NCI-H82 (cell line): ENCODE measurements at places on chromosomes 3 and 15.

- DNase-seq, result no peak
These were observed 27.6 kb downstream of the ZNF860 start for GRCh38 chr3:32009101-32009500.

- DNase-seq, result no peak
These were observed 139.2 kb upstream of the WNT5A start for GRCh38 chr3:55626279-55626665.

- peak; percentile 71 for DNase-seq
These were observed 8.7 kb upstream of the ATP13A4 start for GRCh38 chr3:193563426-193563825.

GRCh38 chr3:6251612-6252400 is 609.1 kb upstream of the GRM7 start:
- DNase-seq, result no peak

GRCh38 chr15:66886686-66887273 is 178.6 kb upstream of the SMAD3 start:
- DNase-seq, result no peak

- peak; percentile 51 for DNase-seq
These were observed 668 bp downstream of the MFGE8 start for GRCh38 chr15:88912500-88912921.

DNA sequence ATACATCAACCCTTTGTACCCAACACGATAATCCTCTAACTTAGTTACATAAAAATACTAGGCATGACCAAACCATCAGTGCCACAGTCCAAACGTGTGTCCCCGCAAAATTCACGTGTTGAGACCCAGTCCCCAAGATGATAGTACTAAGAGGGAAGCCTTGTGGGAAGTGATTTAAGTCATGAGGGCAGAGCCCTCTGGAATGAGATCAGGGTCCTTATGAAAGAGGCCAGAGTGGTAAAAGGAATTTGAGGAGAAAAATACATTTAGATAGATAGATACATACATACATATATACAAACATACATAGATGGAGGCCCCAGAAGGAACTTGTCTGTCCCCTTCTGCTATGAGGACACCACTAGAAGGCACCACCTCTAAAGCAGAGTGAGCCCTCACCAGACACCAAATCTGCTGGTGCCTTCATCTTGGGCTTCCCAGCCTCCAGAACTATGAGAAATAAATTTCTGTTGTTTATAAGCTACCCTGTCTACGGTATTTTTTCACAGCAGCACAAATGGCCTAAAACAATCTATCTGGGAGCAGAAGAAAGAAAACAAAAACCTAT is 8.0 kb downstream of the TBC1D2B start:
- no peak for DNase-seq

DNA sequence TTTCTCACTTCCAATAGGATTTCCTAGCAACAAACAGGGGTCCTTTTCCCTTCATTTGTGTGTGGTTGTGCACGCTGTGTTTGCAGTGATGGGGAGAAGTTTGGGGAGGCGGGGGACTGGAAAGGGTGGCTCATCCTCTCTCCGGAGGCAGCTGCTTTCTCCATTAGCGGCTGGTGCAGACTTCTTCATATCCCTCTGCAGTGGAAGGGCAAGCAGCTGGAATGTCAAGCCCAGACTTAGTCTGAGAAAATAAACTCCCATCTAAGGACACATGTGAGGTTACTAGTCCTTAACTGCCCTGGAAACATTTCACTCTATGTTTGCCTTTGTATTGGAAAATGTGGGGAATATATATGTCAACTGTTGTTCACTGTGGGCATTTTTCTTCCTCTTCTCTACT is 467.0 kb upstream of the RASGRP1 start:
- DNase-seq, result no peak

GRCh38 chr3:152539191-152539764 is 270.5 kb downstream of the MBNL1 start:
- peak; percentile 14 for DNase-seq

DNA sequence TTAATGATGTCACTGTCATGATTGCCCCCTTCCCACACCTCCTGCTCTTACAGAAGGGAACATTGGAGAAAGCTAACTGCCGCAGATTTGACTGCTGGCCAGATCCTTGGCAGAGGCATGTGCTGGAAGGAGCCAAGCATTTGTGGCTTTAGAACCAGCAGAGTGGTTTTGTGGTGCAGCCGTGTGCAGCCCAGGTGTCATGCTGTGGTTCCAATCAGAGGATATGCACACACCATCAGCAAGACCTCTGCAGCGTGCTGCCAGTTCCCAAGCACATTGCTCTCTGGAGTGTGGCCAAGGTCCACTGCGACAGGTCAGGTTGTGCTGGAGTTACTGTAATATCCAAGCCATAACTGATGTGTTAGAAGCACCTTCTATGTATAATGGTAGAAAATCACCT is 61.6 kb downstream of the OTOL1 start:
- no peak for DNase-seq

DNA sequence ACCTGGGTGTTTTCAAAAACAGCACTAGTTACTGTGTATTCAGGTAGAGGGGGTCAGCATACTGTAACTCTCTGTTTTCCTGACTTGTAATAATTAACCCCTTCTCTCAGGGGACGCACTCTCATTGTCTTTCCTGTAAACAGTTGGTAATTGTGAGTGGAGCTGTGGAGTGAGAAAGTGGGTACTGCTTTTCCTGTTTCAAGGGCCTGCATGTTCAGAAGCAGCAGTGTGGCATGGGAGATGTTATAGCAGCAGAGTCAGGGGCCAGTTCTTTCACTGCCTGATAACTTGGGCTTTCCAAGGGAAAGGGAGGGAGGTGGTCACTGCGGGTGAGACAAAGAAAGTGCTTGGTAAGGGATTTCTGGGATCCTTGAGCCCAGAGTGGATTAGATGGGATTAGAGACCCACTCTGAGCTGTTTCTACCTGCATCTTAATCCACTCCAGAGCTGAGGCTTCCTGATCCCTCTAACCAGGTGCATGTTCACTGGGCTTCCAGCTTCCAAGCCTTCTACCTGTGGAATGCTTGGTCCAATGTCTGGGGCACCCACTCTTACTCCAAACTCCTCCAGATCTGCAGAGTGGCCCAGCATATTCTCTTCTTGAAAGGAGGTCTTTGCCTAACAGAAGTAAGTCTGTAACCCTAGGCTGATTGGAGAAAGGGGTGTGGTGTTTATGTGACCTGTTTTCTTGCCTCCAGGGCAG is 105.2 kb downstream of the RPLP1 start:
- peak; percentile 89 for DNase-seq

GRCh38 chr3:128922804-128923459 is 43.5 kb downstream of the ACAD9 start:
- peak; percentile 32 for DNase-seq

DNA sequence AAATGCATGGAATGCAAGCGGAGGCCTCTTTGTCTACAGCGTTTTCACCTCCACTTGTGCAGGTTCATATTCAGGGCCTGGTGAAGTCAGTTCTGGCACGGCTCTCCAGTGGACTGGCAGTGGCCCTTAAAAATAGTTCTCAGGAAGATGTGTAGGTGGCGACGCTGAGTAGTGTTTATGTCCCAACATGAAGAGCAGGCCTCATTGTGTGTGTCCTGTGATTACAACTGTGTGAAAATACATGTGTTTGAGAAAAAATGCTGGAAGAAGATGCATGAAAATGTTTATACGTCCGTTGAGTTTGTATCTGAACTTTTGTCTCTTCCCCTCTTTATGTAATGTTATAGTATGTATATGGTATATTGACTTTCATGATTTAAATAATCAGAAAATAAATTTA is 7.2 kb downstream of the LIPC start:
- peak; percentile 83 for DNase-seq

DNA sequence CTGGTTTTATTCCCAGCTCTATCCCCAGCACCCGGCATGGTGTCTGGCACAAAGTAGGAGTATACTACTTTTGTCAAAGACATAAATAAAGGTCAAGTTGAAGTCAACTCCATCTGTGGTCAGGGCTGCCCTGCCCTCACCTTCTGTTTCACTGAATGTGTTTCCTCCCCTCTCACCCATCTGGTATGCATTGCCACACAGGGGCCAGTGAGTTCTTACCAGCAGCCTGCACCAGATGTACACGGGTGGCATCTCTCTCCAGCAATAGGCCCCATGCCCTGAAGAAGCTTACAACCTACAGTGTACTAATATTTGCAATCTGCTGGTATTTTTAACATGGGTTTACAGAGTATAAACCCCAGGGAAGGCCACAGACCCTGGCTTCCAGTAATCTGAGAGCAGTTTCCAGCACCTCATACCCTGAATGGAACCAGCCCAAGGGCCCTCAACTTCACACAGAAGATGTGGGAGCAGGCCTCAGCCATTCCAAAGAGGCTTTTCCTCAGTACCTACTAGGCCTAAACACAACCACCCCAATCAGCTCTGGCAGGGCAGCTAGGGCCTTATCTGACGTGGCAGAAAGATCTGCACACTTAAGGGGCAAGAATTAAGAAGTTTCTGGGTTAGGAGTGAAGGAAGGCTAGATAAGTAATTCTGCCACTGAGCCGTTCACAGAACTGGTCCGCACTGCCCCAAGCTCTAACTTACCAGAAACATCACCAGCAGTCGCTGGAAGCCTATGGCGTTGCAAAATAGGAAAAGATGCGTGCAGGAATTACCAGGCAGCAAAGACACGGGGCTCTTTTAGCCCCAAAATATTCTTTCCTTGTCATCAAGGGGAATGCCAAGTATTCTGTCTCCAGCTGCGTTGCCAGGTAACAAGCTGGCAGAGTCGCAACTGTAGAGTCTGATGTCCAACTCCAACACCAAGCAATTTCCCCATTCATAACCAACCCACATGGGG is 2.1 kb downstream of the IDH2 start:
- no peak for DNase-seq

- DNase-seq, result no peak
These were observed 180.6 kb downstream of the PTPRG start for GRCh38 chr3:61742006-61742405.

GRCh38 chr15:29050870-29051269 is 165.1 kb downstream of the APBA2 start:
- no peak for DNase-seq

DNA sequence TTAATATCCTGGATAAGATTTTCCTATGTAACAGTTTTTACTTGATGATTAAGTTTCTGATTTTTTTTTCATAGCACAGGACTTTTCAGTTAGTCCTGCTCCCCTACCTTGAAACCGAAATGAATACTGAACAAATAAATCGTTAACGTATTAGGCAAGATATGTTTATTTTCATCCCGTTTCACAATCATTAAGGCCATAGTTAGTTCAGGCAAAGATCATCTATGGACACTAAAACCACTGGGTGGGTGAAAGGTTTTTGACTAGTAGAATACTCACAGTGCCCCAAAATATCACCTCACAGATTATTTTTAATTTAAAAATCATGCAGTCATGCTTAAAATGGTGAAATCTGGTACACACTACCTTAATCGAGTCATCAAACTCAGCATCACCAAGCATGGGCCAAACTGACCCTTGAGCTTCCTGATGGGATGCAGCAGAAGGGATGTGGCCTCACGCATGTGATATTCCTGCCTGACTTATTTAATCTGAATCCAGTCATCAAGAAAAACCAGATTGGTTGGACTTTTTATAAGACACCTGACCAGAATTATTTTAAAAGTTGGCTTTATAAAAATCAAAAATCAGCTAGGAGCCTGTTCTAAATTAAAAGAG is 365.0 kb downstream of the LPP start:
- no peak for DNase-seq

DNA sequence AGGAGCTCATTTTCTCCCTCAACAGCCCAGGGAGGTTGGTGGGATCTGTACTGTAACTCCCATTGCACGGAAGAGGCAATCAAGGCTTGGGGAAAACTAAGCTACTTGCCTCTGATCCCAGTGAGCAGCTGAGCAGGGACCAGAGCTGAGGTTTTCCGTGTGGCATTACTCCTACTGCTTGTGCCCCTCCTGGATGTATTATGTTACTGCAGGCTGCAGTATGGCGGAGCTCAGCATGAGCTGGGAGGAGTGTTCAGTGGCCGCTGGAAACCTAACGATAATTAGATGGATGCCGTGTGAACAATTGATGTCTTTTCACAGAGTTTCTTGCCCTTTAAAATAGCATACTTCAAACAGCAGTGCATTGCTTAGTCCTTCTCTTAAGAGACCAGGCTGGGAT is 2.0 kb upstream of the TPRG1 start:
- DNase-seq, result peak; percentile 42

- DNase-seq, result no peak
These were observed 145.9 kb downstream of the SATB1 start for GRCh38 chr3:18279226-18279737.

DNA sequence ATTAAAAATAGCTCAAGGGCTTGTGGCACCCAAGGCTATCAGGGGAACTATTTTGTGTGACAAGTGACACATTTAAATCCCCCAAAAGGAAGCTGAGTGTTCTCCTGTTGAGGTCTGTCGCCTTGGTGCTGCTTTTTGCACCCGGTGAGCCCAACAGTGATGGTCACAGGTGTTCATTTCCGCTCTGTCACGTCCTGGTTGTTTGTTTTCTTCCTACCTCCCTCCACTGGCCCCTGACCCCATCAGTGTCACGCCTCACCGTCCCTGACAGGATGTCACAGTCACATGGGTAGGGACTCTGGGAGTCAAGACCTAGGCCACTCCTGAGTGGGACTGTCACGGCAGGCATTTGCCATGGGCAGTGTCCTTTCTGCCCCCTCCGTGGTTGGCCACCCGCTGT is 11.2 kb downstream of the SLCO3A1 start:
- no peak for DNase-seq

DNA sequence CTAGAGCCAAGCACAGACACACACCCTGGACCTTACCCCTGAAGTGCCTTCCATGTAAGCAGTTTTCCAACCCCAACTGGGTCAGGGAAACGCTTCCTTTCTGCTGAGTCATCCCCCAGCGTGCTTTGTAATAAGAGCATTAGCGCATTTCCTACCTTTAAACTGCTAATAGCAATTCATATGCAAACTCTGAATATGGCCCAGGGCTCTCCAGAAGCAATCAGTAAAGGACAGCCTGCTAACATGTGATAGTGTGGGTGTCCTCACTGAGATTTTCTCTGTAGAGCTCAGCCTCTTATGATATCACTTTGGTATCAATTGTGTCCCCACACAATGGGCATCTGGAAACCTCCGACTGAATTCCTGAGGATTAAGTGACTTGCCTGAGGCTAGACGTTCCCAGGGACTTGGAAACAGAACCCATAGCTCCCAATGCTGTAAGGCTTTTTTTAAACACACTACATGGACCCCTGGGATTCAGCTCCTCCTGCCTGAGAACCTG is 5.6 kb downstream of the GABRB3 start:
- peak; percentile 40 for DNase-seq

DNA sequence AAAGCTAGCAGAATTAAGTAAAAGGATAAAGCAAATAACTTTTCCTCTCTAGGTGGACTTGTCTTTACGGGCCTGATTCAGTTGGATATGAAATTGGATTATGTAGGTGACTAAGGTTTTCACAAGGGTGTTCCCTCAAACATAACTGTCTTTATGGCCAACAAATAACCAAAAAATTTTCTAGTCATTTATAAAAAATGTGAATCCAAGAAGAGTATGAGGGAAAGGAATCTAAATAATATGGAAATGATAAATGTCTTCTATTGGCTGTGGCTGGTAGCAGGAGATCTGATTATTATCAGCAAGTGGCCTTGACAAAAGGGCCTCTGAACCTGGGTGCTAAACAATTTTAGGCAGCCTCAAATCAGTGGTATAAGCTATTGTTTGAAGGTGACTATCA is 594.0 kb upstream of the UBE2E2 start:
- DNase-seq, result no peak

- DNase-seq, result peak; percentile 43
These were observed 61.8 kb downstream of the SLC7A14 start for GRCh38 chr3:170524073-170524472.

- DNase-seq, result no peak
These were observed 1.9 kb downstream of the COL8A1 start for GRCh38 chr3:99640214-99640851.

GRCh38 chr3:191348098-191348497 is 17.8 kb upstream of the UTS2B start:
- DNase-seq, result peak; percentile 44
